ENCODE measurements at places on chromosomes 1 and 21. TPM values are rescaled to one million over a fixed set of nuclear protein-coding genes. Genes with fewer than 3 reads are reported as not detected.

DNA sequence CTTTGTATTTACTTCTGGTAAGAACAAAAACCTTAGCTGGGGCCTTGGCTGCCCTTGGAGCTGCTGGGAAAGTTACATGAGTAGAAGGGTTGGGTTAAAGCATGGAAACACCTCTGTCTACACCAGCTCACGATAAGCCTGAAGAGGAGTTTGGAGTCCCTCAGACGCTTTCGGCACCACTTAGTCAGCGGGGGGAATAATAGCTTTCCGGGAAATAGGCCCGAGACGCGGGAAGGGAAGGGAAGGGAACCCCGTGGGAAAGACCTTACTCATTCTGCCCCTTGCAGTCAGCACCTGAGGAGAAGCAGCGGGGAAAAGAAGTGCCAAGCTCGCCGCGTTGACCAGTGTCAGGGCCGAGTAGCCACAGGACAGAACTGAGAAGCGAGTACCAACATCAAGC lies 66.4 kb upstream of the PDE9A start:
- H3K4me1 ChIP-seq, result no peaks in the 10 kb centered on the region
- H3K27me3 ChIP-seq, result peaks cover 5% of the 10 kb centered on the region
- H3K27ac ChIP-seq, result no peak overlapping the region
- H3K36me3 ChIP-seq, result no peaks in the 10 kb centered on the region

- H3K27me3 ChIP-seq, result no peaks in the 10 kb centered on the region
- DNase-seq, result no peak
- H3K27ac ChIP-seq, result no peak overlapping the region
- H3K4me1 ChIP-seq, result no peaks in the 10 kb centered on the region
- peaks cover 5% of the 10 kb centered on the region for H3K36me3 ChIP-seq
Measured at GRCh38 chr1:41097105-41097504, 75.6 kb upstream of the SLFNL1 start.

Gene CGN
- total RNA-seq, result 1.2 TPM

- no peak overlapping the region for H3K4me3 ChIP-seq
- no peak overlapping the region for H3K27ac ChIP-seq
- DNase-seq, result no peak
Measured at GRCh38 chr1:107496002-107496401, 355.2 kb downstream of the NTNG1 start.

- no peak for DNase-seq
- H3K36me3 ChIP-seq, result no peaks in the 10 kb centered on the region
- H3K4me1 ChIP-seq, result no peaks in the 10 kb centered on the region
- H3K4me3 ChIP-seq, result no peak overlapping the region
Measured at GRCh38 chr1:232247669-232248068, 382.3 kb downstream of the SIPA1L2 start.

Gene HPCA
- not detected for total RNA-seq

Data from SJSA1 (cell line).